ENCODE measurements at places on chromosomes 16 and 17. TPM values are rescaled to one million over a fixed set of nuclear protein-coding genes. Genes with fewer than 3 reads are reported as not detected.

The CTRB2 gene
- not detected for total RNA-seq

The XPO6 gene
- total RNA-seq = 109 TPM

The COX6A2 gene
- not detected for total RNA-seq

The RSKR gene
- total RNA-seq = 3.6 TPM

The TMEM238L gene
- total RNA-seq = not detected

The KRTAP4-2 gene
- not detected for total RNA-seq

The GUCY2D gene
- total RNA-seq = not detected

The RAB26 gene
- total RNA-seq = 1.8 TPM

The NT5M gene
- total RNA-seq = 9.7 TPM

The NRN1L gene
- not detected for total RNA-seq

The CCL7 gene
- 0.61 TPM for total RNA-seq

The ACSM2A gene
- total RNA-seq = not detected

The SEPTIN12 gene
- total RNA-seq = not detected

The RNF222 gene
- total RNA-seq = not detected

The SLC16A5 gene
- total RNA-seq = 20.6 TPM

The FOXN1 gene
- not detected for total RNA-seq

The KRT23 gene
- 0.08 TPM for total RNA-seq

The CBX2 gene
- total RNA-seq = 18.9 TPM

The RAB37 gene
- 1.0 TPM for total RNA-seq

The ABCA9 gene
- not detected for total RNA-seq

The CLDN7 gene
- 0.69 TPM for total RNA-seq

The ABCC12 gene
- total RNA-seq = 0.06 TPM

The MYH13 gene
- not detected for total RNA-seq

The SPATA22 gene
- not detected for total RNA-seq

The C16orf82 gene
- not detected for total RNA-seq

The TMEM132E gene
- total RNA-seq = not detected

The KRTAP1-5 gene
- not detected for total RNA-seq

The ZNF423 gene
- 0.12 TPM for total RNA-seq

The PRRT2 gene
- 0.26 TPM for total RNA-seq

The FBXW10 gene
- total RNA-seq = 0.96 TPM

The HOXB3 gene
- total RNA-seq = 9.3 TPM

The TPSG1 gene
- total RNA-seq = not detected

The PLLP gene
- 1.7 TPM for total RNA-seq

Data from A549 treated with CpdA at 1 μM for 4 hours (cell line).